Urinary bladder (tissue), 4 donors: ENCODE measurements at places on chromosomes 2 and 18. TPM values are rescaled to one million over a fixed set of nuclear protein-coding genes. Genes with fewer than 3 reads are reported as not detected.

CDH20 gene
- 1.1 TPM for total RNA-seq

DNA sequence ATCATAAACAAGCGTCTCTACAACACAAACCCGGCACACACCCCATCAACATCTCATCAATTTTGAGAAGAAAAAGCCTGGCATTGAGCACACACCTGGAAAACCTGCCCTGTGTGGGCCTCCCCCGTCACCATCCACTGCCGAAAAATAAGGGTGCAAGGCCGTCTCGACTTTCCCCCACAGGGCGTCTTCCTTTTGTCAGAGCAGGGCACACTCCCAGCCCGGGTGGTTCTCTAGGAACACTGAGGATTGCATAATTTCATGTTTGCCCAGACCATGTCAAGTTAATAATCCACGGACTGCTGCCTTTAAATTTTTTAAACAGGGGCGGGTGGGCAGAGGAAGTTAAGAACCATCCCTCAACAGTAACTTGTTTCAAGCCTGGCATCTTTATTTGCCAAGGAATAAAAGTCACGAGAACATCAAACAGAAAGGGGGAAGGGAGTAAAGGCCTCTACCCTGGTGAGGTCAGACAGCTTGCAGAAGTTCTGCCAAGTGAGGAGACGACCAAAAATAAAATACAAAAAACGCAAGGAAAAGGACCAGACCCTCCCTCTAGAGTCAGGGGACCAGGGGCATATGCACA lies 2.1 kb downstream of the TFCP2L1 start:
- DNase-seq = no peak

DNA sequence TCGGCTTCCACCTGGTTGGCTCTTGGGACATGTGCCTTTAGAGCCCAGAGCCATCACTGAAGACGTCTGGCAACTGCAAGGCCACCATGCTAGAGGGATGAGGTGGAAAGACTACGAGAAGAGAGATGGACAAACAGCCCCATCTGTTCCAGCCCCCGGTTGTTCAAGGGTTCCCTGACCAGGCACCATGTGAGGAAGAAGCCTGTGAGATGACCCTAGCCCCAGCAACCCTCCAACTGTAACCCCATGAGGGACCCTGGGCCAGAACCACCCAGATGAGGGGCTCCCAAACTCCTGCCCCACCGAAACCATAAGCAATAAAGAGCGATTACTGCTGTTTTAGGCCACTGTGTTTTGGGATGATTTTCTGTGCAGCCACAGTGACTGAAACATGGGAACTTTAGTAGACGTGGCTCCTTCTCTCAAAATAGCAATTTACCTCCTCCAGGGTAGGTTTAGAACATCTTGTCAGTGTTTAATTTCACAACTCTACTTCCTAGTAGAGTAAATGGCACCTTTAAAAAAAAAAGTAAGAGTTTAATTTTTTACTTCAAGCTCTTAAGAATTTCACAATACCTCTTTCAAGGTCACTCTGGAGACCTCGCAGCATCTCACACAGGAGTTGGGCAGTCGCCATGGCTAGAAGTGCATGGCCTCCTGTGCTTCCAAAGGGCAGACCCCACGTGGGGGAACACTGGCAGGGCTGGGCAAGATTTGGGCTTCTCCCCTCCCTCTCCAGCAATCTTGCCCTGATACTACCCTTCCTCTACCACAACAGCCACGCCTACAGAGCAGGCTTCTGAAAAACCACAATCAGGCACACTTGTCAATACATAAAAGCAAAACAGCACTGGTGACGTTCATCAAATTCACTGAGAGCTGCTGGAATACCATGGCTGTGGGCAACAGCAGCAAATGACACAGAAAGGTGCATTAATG lies 48.8 kb downstream of the TMEM163 start:
- no peak for DNase-seq

GRCh38 chr2:8258406-8258805 lies 423.4 kb upstream of the ID2 start:
- DNase-seq = no peak
